EH (cell line): ENCODE measurements at places on chromosomes 6 and 20.

DNA sequence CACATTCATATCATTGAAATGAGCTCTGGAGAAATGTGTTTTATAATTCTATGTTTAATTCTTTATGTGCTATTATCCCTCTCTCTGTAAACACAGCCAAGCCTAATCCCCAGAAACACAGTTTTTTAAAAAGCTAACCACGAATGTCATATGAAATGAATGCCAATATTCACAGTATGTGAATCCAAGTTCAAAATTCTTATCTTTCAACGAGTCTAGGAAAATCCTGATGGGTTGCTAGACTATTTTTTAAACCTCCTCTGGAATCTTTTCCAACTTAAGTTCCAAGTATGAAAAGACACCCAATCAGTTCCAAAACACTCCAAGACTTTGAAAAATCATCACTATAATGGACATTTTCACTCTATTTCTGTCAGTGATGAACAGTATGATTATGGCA, 689.3 kb downstream of the HACE1 start:
- DNase-seq = no peak

- no peak for DNase-seq
Measured at GRCh38 chr20:48837014-48837413, 9.2 kb upstream of the PREX1 start.

- no peak for DNase-seq
Measured at GRCh38 chr6:76814496-76815458, 648.5 kb downstream of the HTR1B start.

DNA sequence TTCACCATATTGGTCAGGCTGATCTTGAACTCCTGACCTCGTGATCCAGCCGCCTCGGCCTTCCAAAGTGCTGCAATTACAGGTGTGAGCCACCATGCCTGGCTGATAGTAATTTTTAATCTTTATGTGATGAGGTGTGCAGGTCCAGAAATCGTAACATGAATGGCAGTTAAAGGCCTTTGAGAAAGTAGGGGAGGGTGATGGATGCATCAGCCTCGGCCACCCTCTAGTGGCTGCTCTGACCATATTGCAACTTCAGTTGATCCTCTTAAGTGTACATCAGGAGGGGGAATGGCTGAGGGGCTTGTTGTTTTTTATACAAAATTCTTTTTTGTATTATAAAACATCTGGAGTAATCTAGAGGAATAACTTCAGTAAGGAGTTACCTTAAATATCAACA, 193.0 kb downstream of the ZFAND3 start:
- peak; percentile 62 for DNase-seq

GRCh38 chr6:70103798-70104197, 199.1 kb downstream of the COL9A1 start:
- DNase-seq = no peak

DNA sequence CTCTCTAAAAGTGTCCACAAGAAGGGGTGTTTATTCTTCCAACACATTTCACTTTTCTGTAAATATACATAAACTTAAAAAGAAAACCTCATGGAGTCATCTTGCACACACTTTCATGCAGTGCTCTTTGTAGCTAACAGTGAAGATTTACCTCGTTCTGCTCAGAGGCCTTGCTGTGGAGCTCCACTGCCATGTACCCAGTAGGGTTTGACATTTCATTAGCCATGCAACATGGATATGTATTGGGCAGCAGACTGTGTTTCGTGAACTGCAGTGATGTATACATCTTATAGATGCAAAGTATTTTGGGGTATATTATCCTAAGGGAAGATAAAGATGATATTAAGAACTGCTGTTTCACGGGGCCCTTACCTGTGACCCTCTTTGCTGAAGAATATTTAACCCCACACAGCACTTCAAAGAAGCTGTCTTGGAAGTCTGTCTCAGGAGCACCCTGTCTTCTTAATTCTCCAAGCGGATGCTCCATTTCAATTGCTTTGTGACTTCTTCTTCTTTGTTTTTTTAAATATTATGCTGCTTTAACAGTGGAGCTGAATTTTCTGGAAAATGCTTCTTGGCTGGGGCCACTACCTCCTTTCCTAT, 17.9 kb downstream of the IRF4 start:
- DNase-seq = no peak

GRCh38 chr6:160742090-160742489, 40.0 kb downstream of the PLG start:
- no peak for DNase-seq

GRCh38 chr6:56050530-56051201, 175.3 kb upstream of the BMP5 start:
- no peak for DNase-seq

- DNase-seq = no peak
Measured at GRCh38 chr6:2505624-2506023, 245.1 kb downstream of the MYLK4 start.

DNA sequence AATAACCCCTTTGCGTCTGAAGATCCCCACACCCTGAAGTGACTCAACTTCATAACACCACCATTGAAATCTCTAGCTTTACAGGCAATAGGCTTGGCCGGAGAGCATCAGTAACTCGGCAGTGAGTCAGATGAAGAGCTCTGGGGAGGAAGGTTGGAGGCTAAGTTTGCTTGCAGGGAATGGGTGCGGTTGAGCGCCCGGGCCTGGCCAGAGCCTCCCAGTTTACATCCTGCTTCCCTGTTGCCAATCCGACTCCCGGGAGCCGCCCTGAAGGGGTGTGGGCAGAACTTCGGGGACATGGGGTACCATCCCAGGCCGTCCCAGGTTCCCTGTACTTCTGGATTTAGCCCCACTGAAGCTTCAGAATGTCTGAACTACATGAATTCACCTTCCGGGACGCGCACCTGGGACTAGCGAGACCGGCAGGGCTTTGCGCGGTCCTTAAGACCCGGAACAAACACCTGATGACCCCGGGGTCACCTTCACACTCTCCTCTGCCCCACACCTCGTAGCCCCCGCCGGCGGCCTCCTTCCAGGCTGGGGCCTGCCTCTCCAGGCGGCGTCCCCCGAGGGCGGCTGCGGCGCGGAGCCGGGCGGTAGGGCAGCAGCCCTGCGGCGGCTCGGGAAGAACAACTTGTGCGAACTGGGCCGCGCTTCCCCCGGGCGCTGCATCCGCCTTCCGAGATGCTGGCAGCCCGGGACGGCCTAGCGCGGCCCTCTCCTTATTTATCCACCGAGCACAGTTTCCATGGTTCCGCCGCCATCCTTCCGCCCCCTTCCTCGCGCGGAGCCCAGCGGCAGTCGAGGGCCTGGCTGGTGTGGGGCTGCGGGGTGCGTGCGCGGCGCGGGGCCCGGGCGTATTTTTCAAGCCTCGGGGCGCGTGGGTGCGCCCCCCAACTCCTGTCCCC, 56.6 kb upstream of the RREB1 start:
- DNase-seq = peak; percentile 59

- DNase-seq = no peak
Measured at GRCh38 chr20:9255171-9255570, 186.3 kb downstream of the PLCB4 start.

DNA sequence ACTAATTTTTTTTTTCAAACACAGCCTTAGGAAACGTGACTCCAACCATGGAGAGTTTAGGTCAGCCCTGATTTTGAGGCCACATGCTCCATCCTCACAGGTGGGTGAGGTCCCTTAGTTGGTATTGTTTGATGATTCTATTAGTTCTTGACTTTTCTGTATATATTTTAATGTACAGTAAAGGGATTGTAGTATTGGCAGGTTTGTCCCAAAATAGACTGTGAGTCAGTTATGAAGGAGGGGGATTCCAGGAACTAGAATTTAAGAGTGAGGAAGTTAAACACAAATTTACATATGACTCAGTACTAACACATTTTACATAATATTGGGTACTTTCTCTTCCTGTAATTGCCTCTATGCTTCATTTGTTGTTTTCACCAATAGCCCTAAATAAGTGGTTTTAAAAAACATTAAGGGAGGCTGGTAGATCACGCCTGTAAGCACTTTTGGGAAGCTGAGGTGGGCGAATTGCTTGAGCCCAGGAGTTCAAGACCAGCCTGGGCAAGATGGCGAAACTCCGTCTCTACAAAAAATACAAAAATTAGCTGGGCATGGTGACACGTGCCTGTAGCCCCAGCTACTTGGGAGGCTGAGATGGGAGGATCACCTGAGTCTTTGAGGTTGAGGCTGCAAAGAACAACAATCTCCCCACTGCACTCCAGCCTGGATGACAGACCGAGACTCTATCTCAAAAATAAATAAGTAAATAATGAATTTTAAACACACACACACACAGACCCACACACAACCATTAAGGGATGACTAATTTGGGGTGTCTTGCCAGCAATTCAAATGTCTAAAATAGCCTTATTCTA, 81.8 kb downstream of the SGK1 start:
- peak; percentile 83 for DNase-seq

- DNase-seq = peak; percentile 70
Measured at GRCh38 chr6:15793288-15793687, 130.5 kb upstream of the DTNBP1 start.

DNA sequence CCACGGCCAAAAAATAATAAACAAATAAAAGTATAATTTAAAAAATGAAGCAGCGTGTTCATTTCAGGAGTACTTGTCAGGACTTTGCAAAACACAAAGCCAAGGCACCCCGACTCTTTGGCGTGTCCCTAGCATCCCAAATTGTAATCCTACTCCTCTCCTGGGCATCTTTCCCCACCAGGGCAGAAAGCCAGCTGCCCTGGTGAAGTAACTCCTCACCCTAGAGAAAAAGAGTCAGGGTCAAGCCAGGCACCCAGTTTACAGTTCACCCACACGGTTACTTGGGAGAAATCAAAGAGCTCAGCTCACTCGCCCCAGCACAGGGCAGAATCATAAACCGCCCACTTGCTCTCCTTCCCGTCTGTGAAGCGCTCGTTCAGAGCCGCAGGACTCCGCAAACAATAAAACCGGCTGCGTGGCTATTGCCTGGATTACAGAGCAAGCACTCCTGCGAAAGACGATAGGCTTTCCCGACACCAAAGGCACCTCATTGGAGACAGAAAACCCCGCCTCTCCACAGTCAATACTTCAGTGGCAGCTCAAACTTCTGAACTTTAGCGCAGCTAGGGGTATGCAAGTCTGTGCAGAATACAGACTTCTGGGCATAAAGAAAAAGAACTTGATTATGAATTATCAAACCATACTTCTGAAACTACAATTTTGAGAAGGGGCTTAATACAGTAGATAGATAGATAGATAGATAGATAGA, 73.0 kb upstream of the NHSL1 start:
- DNase-seq = peak; percentile 83

GRCh38 chr6:15739353-15739752, 76.5 kb upstream of the DTNBP1 start:
- DNase-seq = no peak

- no peak for DNase-seq
Measured at GRCh38 chr6:6581054-6581453, 7.5 kb upstream of the LY86 start.

GRCh38 chr20:45138561-45139300, 14.5 kb upstream of the WFDC12 start:
- DNase-seq = peak; percentile 14

- DNase-seq = peak; percentile 73
Measured at GRCh38 chr6:5659467-5659866, 347.3 kb downstream of the NRN1 start.

DNA sequence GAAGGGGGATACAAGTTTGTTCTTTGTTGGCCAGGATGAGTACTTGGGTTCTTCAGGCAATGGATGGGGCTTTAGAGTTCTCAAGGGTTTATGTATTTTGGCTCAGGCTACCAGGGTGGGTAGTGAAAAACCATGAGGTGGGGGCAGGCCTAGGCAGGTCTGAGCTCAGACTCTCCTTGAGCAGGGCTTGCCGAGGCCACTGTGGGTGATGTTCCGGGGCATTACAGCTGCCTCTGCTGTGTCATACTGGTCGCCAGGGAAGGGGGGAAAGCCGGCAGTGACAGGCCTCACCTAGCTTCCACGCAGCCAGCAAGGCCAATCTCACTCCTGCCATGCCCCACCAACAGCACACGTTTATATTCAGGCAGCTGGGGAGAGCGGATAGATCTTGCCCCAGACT, 79.6 kb downstream of the BCKDHB start:
- no peak for DNase-seq

GRCh38 chr20:33679758-33680485, 5.7 kb upstream of the NECAB3 start:
- no peak for DNase-seq

GRCh38 chr20:7744411-7744810, 195.8 kb downstream of the HAO1 start:
- peak; percentile 50 for DNase-seq

GRCh38 chr20:32718749-32719348, 24.4 kb downstream of the COMMD7 start:
- no peak for DNase-seq

DNA sequence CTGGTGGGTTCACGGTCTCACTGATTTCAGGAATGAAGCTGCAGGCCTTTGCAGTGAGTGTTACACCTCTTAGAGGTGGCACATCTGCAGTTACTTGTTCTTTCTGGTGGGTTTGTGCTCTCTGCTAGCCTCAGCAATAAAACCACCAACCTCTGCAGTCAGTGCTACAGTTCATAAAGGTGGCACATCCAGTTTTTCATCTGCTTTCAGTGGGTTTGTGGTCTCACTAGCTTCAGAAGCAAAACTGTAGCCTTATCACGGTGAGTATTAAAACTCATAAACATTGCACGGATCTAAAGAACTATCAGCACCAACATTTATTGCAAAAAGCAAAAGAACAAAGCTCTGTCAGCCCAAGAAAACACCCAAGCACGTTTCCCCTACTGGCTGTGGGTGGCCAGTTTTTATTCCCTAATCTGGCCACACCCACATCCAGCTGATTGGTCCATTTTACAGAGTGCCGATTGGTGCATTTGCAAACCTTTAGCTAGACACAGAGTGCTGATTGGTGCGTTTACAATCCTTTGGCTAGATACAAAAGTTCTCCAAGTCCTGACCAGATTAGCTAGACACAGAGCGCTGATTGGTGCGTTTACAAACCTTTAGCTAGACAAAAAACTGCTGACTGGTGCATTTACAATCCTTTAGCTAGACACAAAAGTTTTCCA, 3.4 kb upstream of the TMEM14C start:
- peak; percentile 49 for DNase-seq

DNA sequence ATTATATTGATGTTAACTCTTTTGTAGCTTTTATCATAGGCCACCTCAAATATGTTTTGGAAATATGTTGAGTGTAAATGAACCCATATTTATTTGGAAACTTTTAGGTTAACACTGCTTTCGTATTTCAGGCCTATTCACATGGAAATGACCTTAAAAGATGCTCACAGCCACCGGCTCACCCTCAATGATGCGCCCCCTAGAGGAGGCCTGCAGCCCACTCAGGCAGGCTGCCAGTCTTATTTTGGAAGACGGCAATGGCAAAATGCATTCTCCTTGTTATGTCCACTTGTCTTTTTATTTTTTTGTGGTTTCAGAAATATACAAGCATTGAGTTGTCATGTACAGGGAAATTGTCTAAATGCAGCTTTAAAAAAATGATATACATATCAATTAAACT, 869.7 kb downstream of the PHF3 start:
- DNase-seq = no peak

- DNase-seq = peak; percentile 77
Measured at GRCh38 chr6:169789944-169790927, 38.8 kb downstream of the ERMARD start.

DNA sequence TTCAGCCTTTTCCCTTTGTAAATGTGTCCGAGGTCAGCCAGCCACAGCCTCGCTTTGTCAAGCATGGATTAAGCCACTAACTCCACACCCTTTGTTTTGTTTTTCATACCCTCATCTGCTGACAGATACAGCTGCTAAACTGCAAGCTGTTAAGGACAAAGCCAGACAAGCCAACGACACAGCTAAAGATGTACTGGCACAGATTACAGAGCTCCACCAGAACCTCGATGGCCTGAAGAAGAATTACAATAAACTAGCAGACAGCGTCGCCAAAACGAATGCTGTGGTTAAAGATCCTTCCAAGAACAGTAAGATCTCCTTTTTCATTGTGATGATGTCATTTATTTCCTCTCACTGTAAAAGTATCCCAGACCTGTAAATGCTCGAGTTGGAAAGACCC, 269.3 kb downstream of the ARHGAP18 start:
- DNase-seq = peak; percentile 29

GRCh38 chr20:33853507-33853813, 42.3 kb downstream of the CHMP4B start:
- DNase-seq = no peak
